Hippocampal formation (tissue), 2 donors: ENCODE measurements at places on chromosomes 7 and 10.

DNA sequence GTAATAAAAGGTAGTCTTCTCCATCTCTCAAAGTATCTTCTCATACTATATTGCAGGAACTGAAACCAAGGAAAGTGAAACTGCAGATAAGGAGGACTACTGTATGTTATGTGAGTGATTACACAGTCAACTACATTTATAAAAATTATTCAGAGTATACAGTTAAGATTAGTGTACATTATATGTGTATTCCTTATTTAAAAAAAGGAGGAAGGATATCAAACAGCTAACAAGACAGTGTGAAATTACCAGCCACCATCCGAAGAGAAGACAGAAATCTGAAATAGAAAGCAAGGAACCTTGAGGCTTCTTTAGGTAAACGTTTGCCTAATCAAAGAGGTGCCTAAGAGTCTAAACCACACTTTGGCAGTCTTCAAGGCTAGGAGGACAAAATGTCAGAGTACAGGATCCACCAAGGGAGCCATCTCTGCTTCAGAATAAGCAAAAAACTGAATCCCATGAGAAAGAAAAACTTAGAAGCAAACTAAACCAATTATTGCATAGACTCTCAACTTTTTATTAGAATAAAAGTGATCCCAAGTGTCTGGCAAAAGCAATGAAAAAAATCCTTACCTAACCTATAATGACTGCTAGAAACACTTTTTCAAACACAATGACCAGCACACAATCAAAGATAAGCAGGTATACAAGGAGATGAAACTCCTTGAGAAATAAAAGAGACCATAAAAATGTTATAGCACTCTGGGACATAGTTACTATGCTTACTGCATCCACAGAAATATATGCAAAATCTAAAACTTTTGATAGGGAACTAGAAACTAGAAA, 6.4 kb downstream of the USP6NL start:
- no peak for DNase-seq

GRCh38 chr10:43078986-43079273, 2.1 kb downstream of the RET start:
- DNase-seq = no peak

DNA sequence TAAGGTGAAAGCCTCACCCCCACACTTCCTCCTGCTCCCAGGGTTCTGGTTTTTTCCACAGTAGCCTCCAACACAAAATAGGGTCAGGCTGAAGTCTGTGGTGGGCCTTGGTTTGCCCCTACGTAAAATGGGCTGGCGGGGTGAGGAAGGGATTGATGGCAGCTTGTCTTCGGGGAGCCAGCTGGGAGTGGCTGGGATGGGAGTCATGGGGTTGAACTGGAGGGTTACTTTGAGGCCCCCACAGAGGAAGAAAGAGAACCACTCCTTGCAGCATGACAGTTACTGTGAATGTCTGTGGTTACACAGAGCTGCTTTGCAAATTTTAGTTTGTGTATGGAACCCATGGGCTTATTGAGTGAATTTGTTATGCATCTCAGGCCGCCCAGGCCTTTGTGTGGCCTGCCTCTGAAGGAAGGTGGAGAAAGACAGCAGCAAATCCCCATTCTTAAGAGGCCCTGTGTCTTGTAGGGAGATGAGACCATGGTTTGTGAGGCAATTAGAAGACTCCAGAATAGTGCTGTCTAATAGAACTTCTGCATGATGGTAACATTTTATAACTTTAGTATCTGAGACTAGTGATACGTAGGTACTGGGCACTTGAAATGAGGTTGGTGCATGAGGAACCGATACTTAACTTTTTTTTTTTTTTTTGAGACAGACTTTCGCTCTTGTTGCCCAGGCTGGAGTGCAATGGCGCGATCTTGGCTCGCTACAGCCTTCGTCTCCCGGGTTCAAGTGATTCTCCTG, 8.1 kb downstream of the TRIM8 start:
- DNase-seq = no peak

GRCh38 chr10:79102498-79102874, 33.7 kb downstream of the ZMIZ1 start:
- no peak for DNase-seq

- no peak for DNase-seq
Measured at GRCh38 chr7:79319369-79319768, 134.1 kb downstream of the MAGI2 start.

GRCh38 chr7:37730501-37730900, 46.9 kb downstream of the GPR141 start:
- no peak for DNase-seq

GRCh38 chr10:110797416-110797815, 74.3 kb upstream of the PDCD4 start:
- no peak for DNase-seq

DNA sequence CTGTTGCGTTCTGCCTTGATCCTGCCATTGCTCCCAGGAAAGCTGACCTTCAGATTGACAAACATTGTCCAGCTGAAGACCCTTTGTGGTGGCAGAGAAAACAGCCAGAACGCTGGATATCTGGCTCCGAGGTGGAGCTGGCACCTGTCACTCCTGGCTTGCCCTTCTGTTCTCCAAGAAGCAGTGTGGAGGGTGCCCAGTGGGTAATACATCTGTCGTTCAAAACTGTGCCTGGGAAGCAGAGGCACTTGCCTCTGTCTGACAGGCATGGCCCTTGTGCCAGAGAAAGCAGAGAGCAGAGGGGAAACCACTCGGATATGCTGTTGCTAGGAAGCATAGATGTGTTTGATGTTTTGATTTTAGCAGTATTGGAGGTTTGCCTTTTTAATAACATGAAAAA, 231.4 kb downstream of the BMPER start:
- no peak for DNase-seq

DNA sequence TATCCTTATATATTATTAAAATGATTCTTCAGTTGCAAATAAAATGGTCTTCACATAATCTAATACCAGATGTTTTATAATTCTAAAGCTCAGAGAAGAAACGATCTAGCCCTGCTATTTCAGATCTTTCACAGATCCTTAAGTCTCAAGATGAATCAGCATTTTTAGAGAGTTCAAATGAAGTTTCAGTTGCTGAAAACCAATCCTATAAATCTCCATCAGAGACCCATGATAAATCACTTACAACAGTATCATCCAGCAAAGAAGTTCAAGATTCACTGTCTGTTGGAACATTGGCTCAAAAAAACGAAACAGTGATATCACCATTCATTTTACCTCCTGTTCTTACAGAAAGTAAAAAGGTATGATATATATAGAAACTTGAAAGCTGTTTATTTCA, 137.0 kb downstream of the CCDC7 start:
- DNase-seq = no peak

DNA sequence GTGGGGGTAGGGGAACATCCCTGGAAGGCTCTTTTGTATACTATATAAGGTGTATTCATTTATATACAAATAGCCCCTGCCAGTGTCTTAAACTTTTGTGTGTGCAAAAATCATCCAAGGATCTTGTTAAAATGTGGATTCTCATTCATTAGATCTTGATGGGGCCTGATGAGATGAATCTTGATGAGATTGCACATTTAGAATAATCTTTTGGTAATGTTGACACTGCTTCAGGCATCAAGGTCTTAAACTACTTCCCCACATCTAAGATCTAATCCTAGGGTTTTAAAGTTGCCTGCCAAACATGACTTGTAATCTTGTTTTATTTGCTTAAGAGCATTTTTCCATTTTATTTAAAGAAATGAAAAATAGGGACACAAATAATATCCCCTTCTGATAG, 13.0 kb downstream of the TLX1 start:
- DNase-seq = no peak

DNA sequence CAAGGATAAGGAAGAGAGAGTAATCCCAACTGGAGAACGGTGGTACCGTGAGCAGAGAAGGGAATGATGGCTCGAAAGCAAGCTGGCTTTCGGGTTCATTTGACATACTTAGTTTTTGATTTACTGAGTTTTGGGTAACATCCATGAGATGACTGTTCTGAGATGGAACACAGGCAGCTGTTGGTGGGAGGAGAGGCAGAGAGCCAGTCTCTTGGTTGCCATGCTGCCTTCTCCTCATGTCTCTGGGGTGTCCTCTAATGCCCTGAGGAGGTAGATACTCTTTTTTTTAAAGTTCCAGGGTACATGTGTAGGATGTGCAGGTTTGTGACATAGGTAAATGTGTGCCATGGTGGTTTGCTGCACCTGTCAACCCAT, 76.4 kb upstream of the NRP1 start:
- DNase-seq = no peak

DNA sequence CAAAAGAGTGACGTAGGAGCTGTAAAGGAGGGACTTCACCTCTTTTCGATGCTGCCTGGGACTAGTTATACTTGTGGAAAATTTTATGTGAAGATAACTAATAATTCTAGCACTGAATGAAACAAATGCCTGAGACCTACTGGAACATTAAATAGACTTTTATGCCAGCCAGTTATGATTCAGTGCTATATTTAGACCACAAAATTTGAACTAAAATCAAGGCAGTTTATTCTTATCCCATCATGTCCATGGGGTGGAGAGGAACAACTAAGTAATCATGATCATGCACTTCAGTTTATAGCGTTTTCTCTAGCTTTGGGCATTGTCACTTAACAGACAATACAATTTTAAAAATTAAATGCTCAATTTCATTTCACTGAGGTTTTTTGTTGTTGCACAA, 76.7 kb downstream of the ZEB1 start:
- DNase-seq = no peak

DNA sequence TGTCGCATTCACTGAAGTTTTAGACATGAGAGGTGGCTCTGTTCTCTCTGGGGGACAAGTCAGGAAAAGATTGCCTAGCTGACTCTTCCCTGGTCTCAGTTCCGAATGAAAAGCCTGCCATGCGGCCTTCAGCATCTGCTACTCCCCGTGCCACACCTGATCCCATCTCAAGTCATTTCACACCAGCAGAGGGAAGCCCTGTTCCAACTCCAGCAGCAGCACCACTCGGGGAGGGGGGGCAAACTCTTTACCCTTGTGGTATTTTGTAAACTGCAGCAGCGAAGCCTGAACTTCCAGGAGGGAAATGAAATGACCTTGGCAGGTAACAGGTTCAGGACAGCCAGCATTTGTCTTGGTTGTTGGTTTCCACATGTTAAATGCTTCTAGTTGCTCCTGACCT, 13.8 kb downstream of the LRRC4 start:
- DNase-seq = no peak

GRCh38 chr10:80517416-80518142, 20.1 kb upstream of the SH2D4B start:
- DNase-seq = no peak

DNA sequence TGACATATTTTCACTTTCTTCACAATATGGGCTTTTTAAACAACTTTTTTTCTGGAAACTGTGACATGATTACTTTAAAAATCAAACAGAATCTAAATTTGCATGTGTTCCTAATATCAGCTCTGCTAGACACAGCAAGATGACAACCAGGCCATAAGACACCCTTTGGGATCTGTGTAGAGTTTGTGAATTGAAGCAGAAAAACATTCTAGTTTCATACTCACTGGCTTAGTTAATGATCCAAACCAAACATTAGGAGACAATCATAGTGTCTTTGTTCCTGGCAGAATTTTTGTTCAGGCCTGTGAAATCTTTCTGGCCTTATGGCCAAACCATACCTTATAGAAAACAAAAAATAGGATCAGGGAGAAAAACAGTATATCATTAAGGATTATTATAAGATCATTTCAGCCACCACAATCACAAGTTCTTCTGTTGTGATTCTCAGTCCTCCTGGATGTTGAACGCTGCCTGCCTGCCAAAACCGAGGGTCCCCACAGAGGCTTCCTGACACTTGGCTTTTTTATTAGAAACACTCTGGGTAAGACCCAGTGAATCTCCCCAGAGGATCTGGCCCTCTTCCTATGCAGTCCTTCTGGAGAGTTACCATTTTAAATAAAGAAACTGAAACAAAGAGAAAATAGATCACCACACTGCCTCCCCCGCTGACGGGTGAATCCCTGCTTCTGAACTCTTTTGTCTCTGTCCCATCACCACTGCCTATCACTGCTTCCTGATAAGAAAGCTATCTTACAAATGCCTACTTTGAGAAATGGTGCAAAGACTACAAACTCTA, 79.2 kb upstream of the PPP1R3C start:
- no peak for DNase-seq

- no peak for DNase-seq
Measured at GRCh38 chr10:82742478-82742877, 867.5 kb downstream of the NRG3 start.

DNA sequence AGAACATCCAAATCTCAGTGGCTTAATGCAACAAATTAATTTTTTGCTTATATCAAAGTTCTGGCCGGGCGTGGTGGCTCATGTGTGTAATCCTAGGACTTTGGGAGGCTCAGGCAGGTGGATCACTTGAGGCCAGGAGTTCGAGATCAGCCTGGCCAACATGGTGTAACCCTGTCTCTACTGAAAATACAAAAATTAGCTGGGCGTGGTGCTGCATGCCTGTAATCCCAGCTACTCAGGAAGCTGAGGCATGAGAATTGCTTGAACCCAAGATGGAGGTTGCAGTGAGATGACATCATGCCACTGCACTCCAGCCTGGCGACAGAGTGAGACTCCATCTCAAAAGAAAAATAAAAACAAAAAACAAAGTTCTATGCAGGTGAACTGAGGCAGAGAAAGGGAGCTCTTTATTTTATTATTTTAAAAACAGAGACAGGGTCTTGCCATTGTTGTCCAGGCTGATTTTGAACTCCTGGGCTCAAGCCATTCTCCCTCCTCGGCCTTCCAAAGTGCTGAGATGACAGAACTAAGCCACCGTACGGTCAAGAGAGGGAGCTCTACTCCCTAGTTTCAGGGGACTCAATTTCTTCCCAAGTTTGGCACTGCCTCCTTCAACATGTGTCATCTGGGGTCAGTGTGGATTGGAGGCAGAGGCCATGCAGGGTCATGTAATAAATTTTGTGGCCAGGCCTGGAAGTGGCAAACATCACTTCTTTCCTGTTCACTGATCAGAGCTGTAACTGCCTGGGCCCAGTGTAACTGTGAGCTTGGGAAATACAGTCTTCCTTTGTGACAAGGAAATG, 2.4 kb downstream of the ADCK2 start:
- peak; percentile 35 for DNase-seq

- DNase-seq = peak; percentile 55
Measured at GRCh38 chr7:124171068-124171467, 138.2 kb upstream of the TMEM229A start.

- no peak for DNase-seq
Measured at GRCh38 chr10:108070789-108071188, 906.3 kb upstream of the SORCS1 start.

GRCh38 chr10:99450624-99451498, 20.4 kb upstream of the GOT1 start:
- DNase-seq = no peak

GRCh38 chr10:13788320-13788600, 201.5 kb downstream of the PRPF18 start:
- DNase-seq = no peak

DNA sequence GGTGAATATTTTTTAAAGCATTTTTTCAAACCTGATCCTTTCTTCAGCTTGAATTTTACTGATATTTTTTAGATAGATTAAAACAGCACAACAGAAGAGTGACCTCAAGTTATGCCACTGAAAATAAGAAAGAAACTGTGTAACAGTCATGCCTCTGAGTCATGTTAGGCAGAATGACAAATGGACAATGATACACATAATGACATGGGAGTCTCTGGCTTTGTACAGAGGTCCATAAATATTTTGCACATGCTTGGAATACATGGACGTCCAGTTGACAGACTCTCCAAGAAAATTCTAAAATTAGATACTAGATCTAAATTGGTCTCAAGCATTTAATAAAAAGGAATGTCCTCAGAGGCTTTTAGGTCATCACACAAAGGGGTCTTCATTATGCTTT, 21.9 kb upstream of the SEMA3A start:
- DNase-seq = no peak

- no peak for DNase-seq
Measured at GRCh38 chr10:93091960-93092359, 18.3 kb downstream of the CYP26A1 start.
